ENCODE measurements at places on chromosomes 7 and 10. TPM values are rescaled to one million over a fixed set of nuclear protein-coding genes. Genes with fewer than 3 reads are reported as not detected.

DNA sequence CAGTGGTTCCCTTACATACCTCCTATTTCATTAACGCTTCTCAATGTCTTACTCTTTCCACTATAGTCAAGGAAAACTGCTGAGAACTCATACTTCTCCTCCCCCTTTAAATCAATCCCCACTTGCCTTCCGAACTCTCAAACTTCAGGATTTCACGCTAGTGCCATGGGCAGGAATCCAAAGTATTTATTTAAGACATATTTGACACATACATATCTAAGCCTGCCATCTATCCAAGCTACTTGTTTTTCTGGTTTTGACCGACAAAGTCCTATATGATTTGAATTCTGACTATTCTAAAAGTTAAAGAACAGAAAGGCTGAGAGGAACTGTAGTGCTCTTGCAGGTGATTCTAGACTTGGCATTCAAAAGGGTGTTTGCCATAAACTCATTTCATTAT, 51.8 kb downstream of the CCDC6 start:
- no peak for DNase-seq

- no peak for DNase-seq
These were observed 103.9 kb upstream of the LEP start for GRCh38 chr7:128137181-128137580.

GRCh38 chr10:680146-680545, 9.3 kb downstream of the DIP2C start:
- peak; percentile 48 for DNase-seq

DNA sequence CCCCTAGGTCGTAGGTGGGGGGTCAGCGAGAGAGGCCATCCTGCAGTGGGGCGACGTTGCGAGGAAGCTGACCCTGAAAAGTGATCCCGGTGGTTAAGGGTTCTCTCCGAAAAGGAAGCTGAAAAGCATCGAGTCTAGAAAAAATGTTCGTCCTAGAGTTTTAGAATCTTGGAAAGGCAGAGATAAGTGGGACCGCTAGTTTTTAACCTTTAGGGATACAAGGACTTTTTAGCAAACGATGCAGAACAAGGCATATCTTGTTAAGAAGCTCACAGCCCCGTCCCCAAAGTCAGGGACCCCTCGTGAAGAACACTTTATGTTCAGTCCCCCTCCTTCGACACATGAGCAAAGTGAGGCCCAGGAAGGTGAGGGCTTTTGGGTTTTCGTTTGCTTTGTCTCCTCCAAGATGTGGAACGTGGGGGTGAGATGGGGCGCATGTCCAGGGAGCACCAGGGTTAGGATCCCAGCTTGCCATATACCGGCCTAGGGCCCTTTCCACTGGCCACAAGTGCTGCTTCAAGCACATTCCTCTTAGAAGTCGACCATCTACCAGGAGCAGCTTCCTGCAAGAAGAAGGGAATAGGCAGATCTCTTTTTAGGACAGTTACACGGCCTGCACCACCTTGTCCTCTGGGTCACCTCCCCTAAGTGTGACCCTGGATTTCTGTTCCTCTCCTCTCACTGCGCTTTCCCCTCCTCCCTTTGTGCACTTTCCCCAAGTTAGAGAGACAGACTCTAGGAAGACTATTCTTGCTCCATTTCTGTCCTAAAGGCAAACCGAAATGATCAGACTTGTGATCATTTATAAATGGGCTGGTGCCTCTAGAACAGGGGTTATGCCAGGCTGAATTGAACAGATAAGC, 969 bp downstream of the SLC35G1 start:
- no peak for DNase-seq

- no peak for DNase-seq
These were observed 52.0 kb upstream of the ECHDC3 start for GRCh38 chr10:11689945-11690736.

GRCh38 chr10:124016804-124017375, 76.5 kb downstream of the CHST15 start:
- no peak for DNase-seq

DNA sequence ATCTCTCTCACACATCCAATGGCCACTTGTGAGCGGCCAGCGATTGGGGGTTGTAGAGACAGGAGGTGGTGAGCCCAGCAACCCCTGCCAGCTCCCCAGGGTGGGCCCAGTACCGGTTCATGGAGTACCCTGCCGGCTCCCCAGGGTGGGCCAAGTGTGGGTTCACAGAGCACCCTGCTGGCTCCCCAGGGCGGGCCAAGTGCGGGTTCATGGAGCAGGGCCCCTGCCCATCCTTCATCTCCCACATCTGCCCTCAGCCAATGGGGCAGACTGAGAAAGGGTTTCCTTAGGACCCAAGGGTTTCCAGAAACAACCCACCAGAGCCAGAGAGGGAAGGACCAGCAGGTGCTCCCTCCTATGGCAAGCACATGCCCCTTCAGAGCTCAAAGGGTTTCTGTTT, 21.4 kb upstream of the SLIT1 start:
- no peak for DNase-seq

- no peak for DNase-seq
These were observed 68.6 kb downstream of the GLCCI1 start for GRCh38 chr7:8037151-8037550.

DNA sequence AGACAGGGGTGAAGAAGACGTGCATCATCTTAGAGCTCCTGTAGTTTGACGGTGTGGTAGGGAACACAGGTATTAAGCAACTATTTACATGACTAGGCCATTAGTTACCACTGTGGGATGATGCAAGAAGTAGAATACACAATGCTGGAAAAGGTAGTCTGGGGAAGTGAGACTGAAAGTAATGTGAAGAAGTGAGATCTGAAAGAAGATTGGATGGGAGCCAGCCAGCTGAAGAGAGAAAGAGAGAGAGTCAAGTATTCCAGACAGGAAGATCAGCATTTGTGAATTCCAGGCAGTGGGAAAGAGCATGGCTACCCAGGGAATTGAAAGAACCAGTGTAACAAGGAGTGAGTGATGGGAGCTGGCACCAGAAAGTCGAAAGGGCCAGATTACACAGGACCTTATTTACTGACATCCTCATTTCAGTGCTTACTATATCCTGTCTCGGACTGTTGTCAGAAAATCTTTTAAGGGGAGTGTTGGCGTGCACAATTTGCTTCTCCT, 4.0 kb upstream of the CFAP58 start:
- DNase-seq: no peak

DNA sequence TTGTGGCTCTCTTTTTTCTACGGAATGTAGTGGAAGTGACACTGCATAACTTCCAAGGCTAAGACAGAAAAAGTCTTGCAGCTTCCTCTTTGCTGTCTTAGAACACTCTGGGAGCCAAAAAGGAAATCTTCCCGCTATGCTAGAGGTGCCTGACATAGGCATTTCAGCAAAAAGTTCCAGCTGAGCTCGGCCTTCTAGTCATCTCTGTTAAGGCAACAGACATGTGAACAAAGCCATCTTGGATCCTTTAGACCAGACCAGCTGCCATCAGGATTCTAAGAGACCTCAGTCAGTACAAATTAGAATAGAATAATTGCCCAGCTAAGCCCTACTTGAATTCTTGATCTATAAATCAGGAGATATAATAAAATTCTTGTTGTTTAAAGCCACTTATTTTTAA, 16.3 kb upstream of the COL1A2 start:
- no peak for DNase-seq

- DNase-seq: no peak
These were observed 5.6 kb upstream of the DLG5 start for GRCh38 chr10:77932016-77932715.

- no peak for DNase-seq
These were observed 5.2 kb downstream of the PAX2 start for GRCh38 chr10:100750291-100751210.

DNA sequence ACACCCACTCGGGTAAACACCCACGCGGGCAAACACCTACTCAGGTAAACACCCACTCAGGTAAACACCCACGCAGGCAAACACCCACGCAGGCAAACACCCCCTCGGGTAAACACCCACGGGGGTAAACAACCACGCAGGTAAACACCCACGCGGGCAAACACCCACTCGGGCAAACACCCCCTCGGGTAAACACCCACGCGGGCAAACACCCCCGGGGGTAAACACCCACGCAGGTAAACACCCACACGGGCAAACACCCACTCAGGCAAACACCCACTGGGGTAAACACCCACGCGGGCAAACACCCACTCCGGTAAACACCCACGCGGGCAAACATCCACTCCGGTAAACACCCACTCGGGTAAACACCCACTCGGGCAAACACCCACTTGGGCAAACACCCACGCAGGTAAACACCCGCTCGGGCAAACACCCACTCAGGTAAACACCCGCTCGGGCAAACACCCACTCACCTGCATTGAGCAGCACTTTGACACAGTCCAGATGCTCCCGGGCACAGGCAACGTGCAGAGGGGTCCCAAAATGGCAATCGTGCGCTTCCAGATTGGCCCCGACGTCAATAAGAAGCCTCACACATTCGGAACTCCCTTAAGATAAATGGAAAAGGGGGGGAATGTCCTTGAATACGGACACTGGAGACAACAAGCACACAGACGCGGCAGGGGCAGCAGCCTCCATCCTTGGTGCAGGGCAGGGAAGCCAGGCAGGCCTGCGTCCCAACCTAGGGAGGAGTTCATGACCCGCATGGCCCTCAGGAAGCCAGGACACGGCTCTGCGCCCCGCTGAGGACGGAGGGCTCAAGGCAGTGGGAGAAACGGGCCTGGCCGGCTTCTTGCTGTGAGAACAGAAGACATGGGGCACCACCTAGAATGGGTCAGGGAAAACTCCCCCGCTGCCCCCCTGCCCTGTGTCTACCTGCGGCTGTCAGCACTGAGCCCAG, 17.6 kb downstream of the ASB13 start:
- DNase-seq: no peak

DNA sequence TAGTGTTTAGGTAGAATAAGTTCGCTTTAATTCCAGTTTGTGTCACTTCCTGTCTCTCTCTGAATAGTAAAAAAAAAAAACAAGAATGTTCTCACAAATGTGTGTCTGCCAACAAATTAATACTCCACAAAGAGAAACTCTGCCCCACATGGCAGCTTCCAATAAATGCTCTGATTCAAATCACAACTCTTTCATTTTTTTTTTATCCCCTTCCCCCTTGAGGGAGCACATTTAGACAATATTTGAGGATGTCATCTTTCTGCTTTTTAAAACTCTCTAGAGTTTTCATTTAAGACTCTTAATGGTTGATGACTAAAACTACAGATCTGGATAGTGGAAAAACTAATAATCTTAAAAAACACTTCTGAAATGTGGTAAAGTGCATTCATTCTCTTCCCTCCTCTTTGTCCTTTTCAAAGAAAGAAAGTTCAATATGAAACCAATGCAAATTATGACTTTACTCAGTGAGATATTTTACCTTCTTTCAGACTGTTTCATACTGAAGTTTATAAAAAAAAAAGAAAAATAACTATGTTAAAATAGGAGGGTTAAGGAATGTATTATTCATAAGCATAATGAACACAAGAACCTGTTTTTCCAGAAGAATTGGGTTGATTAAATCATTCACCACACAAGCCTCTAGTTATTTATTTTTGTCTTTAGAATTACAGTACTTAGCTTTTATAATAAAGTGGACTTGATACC, 42.3 kb downstream of the ARID5B start:
- DNase-seq: no peak

DNA sequence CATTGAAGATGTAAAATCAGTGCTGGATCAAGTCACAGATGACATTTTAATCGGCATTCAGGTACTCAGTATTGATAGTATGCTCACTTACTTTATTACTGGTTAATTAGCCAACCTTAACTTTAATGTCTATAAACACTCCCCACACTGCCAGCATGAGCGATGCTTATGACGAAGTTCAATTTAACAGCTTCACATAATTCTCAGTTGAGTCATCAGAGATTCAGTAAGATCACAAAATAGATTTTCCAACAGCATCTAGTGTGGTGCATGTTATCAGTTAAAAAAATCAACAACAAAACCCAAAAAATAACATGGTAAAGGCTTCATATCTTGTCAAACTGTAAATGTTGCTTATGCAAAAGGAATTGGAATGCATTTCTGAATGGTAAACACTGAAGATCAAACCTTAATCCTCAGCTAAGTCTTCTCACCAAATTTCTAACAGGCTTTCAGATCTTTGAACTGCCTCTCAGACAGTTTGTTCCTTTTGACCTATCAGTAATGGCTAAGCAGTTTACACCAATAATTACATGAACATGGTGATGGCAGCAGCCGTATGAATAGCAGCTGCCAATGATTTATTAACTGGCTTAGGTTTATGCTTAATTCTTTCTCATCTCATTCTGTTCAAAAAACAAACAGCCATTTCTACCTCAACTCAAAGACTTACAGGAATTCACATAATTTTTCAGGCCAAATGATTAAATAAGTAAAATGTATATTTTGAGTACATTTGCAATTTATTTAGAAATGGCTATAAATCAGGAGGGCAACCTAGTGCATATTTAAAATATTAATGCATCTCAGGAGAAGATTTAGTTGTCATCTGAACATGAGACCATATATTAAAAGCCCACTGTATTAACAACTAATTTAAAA, 98.5 kb downstream of the CABCOCO1 start:
- DNase-seq: no peak

DNA sequence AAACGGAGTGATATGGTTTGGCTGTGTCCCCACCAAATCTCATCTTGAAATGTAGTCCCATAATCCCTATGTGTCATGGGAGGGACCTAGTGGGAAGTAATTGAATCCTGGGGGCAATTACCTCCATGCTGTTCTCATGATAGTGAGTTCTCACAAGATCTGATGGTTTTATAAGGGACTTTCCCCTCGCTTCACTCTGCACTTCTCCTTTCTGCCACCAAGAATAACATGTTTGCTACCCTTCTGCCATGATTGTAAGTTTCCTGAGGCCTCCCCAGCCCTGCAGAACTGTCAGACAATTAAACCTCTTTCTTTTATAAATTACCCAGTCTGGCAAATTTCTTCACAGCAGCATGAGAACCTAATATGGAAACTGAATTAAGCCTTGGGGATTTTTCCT, 19.1 kb downstream of the FAM3C start:
- no peak for DNase-seq

GRCh38 chr7:51244053-51244452, 72.6 kb downstream of the COBL start:
- DNase-seq: no peak

- DNase-seq: no peak
These were observed 25.4 kb upstream of the CALU start for GRCh38 chr7:128713794-128714193.

SFRP5 gene
- total RNA-seq: 3.0 TPM

PTPRE gene
- 70.6 TPM for total RNA-seq

CALML3 gene
- not detected for total RNA-seq

GGCT gene
- total RNA-seq: 25.6 TPM

NXPH1 gene
- total RNA-seq: not detected

PFKFB3 gene
- total RNA-seq: 77.2 TPM

STRIP2 gene
- 1.3 TPM for total RNA-seq

NFE2L3 gene
- 4.1 TPM for total RNA-seq

SEMA3E gene
- 11.9 TPM for total RNA-seq

ELOVL3 gene
- 0.87 TPM for total RNA-seq

CALHM3 gene
- total RNA-seq: not detected

ZFAND4 gene
- total RNA-seq: 18.7 TPM

SKIDA1 gene
- total RNA-seq: 0.69 TPM

DNA2 gene
- 5.2 TPM for total RNA-seq

PAPOLB gene
- total RNA-seq: 0.38 TPM

LBX1 gene
- total RNA-seq: not detected

CCDC146 gene
- total RNA-seq: 4.3 TPM

ST8SIA6 gene
- 13.9 TPM for total RNA-seq

MYL10 gene
- not detected for total RNA-seq

EVX1 gene
- not detected for total RNA-seq

ADRB1 gene
- 18.6 TPM for total RNA-seq
